Tibial nerve (tissue), 4 donors: ENCODE measurements at places on chromosomes 2 and 18.

DNA sequence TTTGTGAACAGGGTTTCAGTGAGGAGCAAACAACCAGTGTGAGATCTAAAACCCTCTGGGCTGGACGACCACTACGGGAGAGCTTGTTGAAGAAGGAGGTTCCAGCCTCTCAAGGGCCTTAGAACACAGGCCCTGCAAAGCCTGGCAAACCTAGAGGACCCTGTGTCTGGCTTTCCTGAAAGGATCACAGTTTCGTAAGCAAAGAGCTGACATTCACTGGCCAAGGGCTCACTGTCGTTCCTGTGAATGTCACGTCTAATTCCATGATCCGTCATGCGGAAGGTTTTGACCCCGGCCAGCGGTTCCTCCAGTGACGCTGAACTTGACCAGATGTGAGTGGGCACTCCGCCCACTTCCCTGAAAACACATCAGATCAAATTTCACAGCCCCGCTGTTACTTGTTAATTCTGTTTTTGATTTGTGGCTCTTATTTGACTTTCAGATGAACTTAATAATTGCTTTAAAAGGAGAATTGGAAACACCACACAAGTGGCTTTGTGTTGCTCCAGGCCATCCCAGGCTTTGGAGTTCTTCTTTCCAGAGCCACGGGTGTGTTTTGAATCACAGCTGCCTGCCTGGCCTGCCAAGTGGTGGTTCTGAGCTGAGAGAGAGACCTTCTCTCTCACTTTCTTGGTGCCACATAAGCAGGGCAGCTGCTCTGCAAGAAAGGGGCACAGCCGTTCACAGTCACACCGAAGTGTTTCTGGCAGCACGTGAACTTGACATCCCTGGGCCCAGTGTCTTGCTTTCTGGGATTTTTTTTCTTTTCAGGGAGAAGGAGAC is 308.4 kb downstream of the NDUFA10 start:
- peak; percentile 61 for DNase-seq

DNA sequence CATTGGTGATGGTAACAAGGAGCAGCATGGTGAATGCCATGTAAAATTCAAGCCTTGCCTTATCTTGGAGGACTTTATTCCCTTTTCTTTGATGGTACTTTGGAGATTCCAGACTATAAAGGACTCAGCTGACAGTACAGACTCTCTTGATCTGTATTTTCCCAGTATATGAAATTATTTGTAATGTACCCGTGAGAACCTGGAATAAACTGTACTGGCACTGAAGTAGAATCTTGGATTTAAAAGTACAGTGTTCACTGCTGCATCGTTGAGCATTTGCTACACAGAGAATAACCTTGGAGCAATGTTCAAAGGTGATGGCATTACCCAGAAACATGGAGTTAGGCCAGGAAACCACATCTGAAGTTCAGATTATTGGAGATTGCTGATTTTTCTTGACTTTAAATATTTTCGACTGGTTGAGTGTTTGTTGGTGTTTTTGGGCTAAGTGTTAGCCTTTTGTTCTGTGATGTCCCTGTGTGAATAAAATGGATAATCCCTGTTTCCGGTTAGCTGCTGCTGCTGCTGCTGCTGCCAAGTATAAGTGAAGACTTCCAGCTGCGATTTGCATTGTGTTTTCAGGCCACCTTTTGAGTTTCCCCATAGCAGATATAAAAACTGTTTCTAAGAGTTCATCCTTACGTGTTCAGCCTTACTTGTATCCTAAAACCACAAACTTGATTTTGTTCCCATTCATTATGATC is 122.0 kb downstream of the SPTBN1 start:
- no peak for DNase-seq

- no peak for DNase-seq
Observed at GRCh38 chr2:60925994-60926740, 44.8 kb downstream of the REL start.

- no peak for DNase-seq
Observed at GRCh38 chr2:11132036-11132671, 23.1 kb upstream of the SLC66A3 start.

DNA sequence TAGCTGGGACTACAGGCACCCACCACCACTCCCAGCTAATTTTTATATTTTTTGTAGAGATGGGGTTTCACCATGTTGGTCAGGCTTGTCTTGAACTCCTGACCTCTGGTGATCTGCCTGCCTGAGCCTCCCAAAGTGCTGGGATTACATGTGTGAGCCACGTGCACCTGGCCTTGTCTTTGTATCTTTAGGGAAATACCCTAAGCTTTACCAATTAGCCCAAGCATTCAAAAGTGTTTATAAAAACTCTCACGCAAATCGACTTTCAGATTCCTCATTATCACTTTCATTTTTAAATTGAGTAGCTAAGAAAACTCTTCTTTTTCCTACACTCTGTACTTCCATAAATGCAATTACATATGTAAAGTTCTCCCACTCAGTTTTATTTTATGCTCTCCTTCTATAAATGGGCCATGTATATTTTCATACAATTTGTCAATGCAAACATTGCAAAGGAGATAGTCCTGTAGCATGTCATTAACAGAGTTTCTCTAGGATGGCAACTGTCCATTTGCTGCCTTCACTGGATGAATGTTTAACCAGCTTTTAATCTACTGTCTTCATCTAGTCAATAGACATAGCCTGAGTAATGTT is 326.2 kb upstream of the LRATD1 start:
- no peak for DNase-seq

DNA sequence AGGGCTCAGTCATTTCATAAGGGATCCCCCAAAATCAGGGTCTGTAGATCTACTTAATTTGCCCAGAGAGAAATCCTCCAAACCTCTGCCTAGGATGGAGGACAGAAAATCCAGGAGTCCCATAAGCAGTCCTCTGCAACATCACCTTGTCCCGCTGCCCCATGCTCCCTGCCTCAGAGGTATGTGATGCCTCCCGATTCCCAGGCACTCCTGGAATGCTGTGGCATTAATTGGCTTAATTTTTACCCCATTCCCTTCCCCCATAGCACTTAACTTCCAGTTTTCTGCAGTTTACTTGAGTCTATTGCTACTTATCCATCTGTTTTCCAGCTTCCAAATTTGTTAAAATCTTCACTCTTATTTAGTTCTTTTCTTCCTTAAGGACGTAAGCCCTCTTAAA is 91.6 kb upstream of the TSPYL6 start:
- DNase-seq = no peak
